NCI-H748 treated with DMSO at 0.1 percent for 48 hours (cell line): ENCODE measurements at places on chromosomes 13 and 19.

DNA sequence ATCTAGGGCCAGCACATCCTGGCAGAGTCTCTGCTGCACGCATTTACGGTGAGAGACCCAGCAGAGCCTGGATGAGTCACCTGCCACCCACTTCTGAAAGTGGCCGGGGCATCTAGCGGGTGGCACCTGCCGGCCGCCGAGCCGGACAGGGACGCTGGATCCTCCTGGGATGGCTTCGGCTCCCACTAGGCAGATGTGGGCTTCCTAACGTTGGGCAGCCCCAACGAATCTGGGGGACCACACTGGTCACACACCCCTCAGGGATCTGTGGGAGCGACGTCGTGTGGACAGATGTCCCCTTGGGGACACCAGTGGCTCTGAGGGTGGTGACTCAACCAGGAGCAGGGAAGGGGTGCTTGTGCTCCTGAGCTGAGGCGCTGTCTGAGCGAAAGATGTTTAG, 32.2 kb downstream of the TMEM255B start:
- no peak for DNase-seq

GRCh38 chr19:29908963-29909944, 32.8 kb upstream of the URI1 start:
- no peak for DNase-seq

GRCh38 chr13:24178847-24179485, 18.4 kb downstream of the SPATA13 start:
- DNase-seq, result no peak

- no peak for DNase-seq
These were observed at the start of gene PRX for GRCh38 chr19:40413291-40413845. TSS of gene PRX (minus strand) at chr19:40413378. CDS start at chr19:40407932, 5,446 bp downstream.

DNA sequence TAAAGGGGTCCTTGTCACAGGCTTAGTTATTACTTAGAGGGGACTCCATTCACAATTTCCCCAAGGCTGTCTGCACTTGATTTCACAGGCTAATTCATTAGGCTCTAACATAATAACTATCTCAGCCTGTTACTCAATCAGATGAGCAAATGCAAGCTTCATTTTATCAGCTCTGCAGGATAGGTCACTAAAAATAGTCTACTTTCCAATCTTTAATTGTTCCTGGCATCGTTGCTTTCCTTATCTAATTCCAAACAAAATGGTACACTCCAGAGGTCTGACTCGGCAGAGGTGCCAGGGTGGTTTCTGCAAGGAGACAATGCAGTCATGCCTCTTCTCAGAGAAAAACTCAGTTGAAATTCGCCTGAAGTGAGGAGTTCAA, 69.7 kb upstream of the SLC15A1 start:
- no peak for DNase-seq

DNA sequence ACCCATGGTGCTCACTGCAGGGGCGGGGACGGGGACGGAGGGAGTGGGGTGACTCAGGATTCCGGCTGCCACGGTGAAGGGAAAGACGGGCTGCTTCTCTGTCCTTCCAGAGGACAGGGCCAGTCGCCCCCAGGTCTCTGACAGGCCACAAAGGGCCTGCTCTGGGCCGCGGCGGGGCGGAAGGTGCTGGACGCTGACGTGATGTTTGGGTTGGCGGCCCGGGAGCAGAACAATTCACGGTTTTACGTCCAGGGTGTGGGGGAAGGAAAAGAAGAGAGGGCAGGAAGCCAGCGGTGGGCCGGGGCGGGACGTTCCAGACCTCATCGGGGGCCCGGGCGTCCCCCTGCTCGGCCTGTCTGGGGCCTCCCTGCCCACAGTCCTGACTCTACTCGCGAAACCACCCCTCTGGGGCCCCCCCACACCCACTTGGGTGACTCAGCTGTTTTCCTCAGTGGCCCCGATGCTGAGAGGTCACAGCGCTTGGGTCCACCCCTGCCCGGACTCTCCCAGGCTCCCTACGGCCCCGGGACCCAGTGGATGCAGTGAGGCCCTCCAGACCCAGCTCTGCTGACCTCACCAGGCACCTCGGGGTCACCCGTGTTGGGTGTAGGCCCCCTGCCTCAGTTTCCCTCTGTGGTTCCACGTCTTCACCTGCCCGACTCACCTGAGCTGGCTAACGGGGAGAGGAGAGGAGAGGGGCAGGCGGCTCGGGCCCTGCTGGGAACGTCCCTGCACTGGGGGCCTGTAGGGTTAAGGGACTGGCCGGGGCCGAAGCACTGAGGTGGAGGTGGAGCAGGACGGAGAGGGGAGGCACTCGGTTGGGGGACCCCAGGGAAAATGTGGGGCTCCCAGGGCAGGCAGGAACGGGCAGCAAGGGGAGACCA, 29.2 kb downstream of the PIP5K1C start:
- no peak for DNase-seq

DNA sequence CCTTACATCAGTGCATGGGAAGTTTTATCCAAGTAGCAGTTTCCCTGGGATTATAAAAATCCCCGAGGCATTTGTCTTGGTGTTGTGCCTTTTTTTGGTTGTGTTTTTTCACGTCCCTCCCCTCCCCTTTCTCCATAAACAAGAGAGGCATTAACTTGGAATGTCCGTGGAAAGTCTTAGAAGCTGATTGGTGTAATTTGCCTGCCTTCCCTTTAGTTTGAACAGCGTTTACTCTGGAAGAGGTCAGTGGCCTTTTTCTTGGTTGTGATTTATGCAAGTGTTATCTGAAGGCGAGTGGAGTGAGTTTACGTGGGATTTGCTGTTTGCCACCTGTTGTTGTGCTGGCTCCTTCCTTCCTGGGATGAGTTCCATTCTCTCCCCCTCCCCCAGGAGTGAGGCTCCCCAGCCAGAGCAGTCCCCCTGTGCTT, 7.2 kb downstream of the ACTN4 start:
- no peak for DNase-seq

DNA sequence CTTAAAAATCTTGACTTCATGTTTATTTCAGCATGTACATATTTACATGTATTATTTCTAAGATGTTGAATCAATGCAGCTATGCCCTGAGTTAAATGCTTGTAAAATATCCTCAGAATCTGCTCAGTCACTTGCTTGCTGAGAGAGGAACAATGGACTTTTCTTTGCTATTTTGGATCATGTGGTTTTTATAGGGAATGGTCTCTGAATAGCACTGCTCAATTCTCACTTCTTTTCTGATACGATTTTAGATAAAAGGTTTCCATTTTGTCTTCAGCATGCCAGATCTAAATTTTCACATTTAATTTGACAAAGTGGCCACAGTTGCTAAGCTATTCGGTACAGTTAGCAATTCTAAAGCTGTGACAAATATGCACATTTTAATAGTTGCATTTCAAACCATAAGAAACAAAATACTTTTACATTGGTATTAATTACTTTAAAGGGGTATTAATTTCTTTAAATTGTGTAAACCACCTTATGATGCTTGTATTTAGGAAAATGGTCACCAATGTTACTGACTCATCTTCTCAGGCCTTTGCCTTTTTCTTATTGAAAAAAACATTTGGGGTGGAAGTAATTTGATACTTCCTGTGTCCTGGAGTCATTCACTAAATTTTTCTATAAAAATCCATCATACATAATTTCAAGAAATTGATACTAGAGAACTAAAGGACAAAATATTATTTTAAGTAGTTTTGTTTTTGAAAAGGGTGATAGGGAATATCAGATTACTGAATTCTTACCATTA, 113.5 kb downstream of the MYO16 start:
- no peak for DNase-seq

- no peak for DNase-seq
These were observed 61.3 kb downstream of the CELF5 start for GRCh38 chr19:3285647-3286176.

DNA sequence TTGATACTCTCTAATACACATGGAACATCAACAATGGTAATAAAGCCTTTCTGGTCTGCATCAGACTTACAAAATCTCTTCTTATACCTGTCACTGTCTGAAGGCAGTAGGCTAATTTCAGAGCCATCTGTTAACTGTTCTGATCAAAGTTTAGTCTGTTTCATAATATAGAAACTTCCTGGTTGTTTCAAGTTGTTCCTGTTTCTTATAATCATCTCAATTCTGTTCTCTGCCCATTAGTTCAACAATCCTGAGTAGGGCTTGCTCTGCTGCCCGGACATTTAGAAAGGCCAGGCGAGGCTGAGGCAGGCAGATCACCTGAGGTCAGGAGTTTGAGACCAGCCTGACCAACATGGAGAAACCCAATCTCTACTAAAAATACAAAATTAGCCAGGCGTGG, 5.4 kb upstream of the ZSCAN5A start:
- no peak for DNase-seq

DNA sequence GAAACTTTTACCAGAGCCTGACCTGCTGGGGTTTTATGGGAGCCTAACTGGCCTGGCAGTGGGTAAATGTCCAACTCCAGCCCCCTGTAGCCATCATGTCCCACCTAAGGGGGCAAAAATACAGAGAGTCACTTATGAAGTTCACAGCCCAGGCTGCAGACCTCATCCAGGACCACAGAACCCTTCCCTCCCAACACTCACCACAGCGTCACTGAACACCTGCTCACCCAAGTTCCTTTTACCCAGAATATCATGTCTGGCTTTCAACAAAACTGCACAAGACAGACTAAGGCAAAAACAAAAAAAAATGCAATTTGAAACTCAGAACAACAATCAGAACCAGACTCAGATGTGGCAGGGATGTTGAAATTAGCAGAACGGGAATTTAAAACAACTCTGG, 6.4 kb downstream of the CEACAM3 start:
- DNase-seq, result no peak

GRCh38 chr13:30856005-30856790, 49.9 kb upstream of the MEDAG start:
- no peak for DNase-seq

DNA sequence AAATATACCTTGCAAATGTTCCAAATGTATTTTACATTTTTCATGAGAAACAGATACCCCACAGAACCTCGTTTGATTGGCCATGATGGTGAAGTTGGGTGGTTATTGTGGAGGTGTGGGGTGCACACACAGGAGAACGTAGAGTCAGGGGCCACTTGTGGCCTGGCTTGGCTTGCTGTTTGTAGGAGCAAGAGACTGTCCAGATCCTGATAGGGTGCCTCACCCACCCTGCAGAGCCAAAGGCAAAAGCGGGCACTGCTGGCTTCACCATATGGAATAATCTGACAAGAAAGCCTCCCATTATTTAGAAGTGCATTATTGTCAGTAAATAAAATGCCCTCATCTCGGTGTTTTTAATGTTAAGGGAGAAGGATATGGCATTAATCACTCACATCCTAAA, 330.2 kb downstream of the TEX29 start:
- DNase-seq, result no peak

DNA sequence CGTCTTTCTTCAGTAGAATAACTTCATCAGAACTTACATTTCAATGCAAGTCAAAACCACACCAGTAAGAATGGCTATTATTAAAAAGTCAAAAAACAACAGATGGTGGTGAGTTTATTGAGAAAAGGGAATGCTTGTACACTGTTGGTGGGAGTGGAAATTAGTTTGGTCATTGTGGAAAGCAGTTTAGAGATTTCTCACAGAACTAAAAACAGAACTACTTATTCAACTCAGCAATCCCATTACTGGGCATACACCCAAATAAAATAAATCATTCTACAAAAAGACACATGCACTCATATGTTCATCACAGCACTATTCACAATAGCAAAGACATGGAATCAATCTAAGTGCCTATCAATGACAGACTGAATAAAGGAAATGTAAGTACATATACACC, 231.2 kb downstream of the NHLRC3 start:
- no peak for DNase-seq

DNA sequence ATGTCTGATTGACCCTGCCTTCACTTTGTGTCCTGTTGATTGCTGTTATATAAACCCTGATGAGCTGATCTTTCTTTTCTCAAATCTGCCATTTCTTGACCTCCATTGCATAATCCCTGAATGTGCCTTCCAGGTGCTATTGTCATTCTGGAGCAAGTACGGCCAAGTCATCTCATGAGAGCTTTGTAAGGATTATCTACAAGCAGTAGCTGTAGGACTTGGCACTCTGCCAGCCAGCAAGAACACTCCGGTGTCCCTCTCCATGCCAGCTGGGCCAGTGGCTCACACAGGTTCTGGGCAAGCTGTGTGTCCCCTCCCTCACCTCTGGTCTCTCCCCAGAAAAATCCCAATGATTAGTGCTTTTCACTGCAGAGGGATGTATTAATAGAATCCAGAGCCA, 348.1 kb downstream of the FOXO1 start:
- no peak for DNase-seq

- no peak for DNase-seq
These were observed at the start of gene RASAL3 for GRCh38 chr19:15464394-15465385. TSS of gene RASAL3 (minus strand) at chr19:15464544. CDS start at chr19:15464358, 186 bp downstream.

DNA sequence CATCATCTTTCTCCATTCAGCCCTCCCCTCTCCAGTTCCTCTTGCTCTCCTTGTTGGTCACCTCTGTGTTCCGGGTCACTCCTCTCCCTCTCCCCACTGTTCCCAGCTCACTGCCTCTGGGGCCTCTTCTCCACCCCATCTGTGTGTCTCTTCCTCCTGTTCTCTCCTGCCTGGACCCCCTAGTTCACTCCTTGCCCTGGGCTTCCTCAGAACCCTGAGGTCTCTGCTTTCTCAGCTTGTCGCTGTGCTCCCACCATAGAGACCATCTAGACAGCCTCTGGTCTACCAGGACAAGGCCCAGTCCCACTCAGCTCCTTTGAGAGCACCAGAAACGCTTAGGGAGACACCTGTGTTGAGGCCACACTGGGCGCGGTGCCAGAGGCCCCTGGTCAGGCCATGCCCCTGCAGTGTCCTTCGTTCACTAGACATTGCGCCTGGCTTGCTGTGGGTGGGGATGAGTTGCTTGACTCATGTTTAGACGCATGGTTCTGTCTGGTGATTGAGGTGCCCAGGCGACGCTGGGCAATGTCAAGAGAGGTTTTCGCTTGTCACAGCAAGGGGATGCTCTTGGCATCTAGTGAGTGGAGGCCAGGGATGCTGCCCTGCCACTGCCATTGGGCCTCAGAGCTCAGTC, 4.8 kb downstream of the LENG9 start:
- DNase-seq, result no peak

DNA sequence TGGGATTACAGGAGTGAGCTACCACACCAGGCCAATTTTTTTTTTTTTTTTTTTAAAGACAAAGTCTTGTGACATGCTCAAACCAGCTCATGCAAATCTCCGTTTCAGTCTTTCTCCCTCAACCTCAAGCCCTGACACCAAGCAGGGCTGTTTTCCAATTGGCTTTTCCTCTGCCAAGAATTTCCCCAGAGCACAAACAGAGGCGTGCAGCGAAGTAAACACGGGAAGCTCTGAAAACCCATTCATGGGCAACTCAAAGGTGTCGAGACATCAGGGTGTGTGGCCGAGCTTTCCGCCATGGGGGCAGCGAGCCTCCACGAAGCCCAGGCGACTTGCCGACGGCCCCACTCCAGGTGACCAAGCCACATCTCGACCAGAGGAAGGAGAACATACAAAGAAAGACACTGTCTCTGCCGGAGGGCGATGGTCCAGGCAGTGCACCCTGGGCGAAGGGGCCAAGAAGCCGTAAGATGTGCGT, 70.0 kb downstream of the INSR start:
- DNase-seq, result no peak
